ENCODE measurements at places on chromosomes 7 and 10. TPM values are rescaled to one million over a fixed set of nuclear protein-coding genes. Genes with fewer than 3 reads are reported as not detected.

GRCh38 chr7:19491821-19492452 lies 216.9 kb downstream of the POLR1F start:
- no peak overlapping the region for H3K27ac ChIP-seq
- no peak for DNase-seq
- no peak overlapping the region for H3K4me3 ChIP-seq
- no peaks in the 10 kb centered on the region for H3K36me3 ChIP-seq
- no peaks in the 10 kb centered on the region for H3K4me1 ChIP-seq
- no peaks in the 10 kb centered on the region for H3K27me3 ChIP-seq

The ABCB1 gene
- total RNA-seq = 5.7 TPM

- no peak overlapping the region for H3K27ac ChIP-seq
- H3K4me3 ChIP-seq = no peak overlapping the region
- H3K36me3 ChIP-seq = no peaks in the 10 kb centered on the region
- no peak for DNase-seq
- H3K4me1 ChIP-seq = no peaks in the 10 kb centered on the region
- H3K27me3 ChIP-seq = no peaks in the 10 kb centered on the region
These were observed 513.9 kb upstream of the ZWINT start for GRCh38 chr10:56874950-56875349.

The FEZF1 gene
- total RNA-seq = not detected
